ENCODE measurements at places on chromosomes 2 and 18.

GRCh38 chr2:134368009-134368817 lies 114.3 kb downstream of the MGAT5 start:
- DNase-seq: no peak

GRCh38 chr2:125254010-125254409 lies 1228.9 kb downstream of the CNTNAP5 start:
- DNase-seq: no peak

DNA sequence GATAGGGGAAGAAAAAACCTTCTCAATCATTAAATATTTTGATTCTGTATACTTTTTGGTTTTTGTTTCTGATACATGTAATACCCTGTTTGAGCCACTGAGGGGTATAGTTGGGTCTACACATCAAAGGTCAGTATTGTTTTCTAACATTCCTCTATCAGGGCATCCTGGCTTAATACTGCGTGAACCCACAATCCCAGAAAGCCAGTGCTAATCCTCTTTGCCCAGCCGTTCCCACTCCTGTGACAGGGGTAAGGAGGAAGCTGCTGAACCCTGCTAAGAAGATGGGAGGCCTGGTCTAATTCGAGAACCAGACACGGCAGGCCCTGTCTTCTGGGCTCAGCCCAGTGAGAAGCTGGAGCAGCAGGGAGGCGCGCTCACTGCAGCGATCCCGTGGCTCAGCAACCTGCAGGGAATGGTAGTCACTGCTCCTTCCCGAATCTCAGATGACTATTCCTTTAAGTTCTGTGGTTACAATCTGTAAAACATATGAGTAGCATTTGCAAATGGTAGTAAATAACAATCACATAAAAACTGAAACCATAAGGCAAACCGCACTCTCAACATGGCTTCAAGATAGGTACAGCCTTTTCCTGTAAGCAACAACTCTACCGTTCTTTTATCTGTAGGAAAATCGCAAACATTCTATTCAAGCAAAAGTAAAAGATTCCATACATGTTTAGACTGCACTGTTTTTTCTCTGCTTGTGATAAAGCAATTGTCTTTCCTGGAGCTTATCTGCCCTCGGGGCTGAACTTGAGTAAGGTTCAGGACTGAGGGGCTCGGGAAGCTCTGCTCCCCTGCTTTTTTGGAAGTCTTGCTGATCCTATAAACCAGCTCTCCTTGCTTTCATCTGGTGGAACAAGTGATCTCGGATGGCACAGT lies 87.0 kb downstream of the EPB41L3 start:
- DNase-seq: peak; percentile 52

DNA sequence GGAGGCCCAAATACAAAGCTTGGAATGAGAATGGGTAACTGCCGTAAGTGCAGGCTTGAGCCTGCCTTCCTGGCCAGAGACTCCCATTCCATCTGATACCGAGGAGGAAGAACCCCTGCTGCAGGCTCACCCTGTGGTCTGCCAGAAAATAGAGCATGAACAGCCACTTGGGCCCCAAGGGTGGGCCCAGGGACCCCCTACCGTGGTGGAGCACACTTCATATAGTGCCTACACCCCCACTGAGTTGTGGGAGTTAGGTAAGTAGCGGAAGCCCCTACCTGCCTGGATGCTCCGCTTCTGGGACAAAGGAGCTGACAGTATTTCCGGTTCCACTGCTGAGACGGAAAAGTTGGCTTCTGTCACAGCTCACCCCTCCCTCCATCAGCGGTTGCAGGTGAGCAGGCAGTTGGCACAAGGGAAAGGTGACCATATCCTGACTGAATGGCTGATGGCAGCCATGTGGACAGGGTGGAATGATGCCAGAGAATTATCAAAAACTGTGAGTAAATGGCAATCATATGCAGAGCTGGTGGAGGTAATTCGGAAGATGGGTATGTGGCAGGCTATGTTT lies 11.5 kb upstream of the C2orf42 start:
- no peak for DNase-seq

DNA sequence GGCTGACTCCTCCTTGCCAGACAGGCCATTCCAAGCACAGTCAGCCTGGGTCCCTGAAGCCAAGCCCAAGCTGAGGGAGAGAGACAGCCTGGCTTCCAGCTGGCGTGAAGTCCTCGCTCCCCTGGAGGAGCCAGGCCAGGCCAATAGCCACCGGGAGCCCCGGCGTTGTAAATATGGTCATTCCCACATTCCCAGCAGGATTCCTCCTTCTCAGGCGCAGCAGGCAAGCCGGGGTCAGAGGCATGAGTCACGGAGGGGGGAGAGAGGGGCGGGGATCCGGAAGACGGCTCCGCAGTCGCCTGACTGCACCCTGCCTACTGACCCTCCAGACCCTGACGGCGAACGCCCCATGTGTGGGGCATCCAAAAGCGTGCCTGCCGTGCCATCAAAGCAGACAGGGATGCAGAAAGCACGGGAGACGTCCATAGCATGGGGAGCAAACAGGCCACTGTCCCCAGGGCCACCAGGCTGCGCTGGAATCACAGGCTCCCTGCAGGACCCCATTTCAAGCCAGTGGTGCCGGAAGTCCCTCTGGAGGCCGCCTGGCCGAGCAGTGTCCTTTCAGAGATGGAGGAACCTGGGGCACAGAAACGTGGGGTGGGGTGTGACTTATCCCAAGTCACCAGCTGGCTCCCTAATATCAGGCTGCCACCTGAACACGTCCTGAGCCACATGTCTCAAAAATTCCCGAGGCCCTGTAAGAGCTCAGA lies 48.2 kb downstream of the TWIST2 start:
- no peak for DNase-seq

DNA sequence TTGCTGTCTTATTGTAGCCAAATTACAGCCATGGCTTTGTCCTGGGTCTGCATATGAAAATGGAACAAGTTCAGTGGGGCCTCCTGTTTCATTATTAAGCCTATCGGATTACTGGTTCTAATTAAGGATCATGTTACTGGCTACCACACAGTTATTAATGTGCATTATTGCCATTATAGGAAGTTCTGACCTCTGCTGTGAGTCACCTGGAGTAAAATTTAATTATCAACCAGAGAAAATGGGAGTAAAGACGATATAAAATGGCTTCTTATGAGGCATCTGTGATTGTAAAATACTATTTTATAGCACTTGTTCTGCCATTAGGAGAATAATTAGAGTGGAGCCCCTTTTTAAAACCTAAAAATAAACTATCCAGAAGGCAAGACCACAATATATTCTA lies 143.3 kb upstream of the ITGB6 start:
- no peak for DNase-seq

DNA sequence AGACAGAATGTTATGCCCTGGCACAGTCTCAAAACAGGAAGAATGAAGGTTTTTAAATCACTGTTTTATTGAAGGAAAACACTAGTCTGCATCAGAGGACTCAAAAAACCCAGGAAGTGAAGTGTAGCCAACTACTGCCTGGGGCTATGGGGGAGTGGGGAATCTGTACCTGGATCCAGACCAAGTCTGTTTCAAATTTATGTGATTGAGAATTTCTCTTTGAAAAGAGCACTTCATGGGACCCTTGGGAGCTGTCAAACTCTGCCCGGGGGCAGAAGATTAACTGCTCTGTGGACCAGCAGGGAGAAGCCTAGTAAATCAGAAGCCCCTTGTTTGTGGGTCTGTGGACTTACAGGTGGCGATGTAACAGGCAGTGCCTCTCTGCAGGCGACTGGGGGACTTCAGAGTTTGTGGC lies 45.3 kb upstream of the TANC1 start:
- DNase-seq: no peak

DNA sequence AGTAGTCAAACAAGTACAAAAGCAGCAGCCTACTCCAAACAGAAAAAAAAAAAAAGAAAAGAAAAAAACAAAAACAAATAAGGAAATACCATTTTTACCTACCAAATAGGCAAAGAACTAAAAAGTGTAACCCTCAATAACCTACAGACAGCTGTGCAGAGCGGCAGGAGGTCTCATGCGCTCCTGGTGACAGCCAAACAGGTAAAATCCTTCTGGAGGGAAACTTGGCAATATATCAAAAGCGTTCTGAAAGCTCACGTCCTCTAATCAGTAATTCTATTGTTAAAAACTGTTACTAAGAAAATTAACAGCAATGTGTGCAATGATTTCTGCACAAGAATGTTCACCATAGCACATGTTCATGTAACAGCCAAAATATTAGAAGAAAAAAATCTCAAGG lies 105.6 kb downstream of the AFF3 start:
- DNase-seq: no peak

GRCh38 chr18:52220062-52220591 lies 119.9 kb upstream of the DCC start:
- no peak for DNase-seq

DNA sequence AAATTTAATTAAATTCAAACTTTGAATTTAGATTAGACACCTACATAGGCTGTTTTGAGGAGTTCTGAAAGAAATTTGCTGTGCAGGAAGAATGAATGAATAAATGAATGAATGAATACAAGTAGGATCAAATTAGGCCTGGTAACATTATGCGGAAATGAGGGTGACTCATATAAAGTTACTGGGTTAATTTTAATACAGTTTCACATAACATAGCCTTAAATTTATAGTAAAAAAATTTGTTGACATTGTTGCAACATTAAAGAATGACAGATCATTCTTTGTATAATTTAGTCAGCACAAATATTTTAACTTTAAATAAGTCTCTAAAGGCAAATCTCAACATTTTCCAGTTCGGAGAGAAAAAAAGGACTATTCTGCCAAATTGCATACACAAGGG lies 1293.1 kb upstream of the SLC39A10 start:
- DNase-seq: no peak

- no peak for DNase-seq
These were observed 6.3 kb downstream of the RNPEPL1 start for GRCh38 chr2:240574386-240575100.

DNA sequence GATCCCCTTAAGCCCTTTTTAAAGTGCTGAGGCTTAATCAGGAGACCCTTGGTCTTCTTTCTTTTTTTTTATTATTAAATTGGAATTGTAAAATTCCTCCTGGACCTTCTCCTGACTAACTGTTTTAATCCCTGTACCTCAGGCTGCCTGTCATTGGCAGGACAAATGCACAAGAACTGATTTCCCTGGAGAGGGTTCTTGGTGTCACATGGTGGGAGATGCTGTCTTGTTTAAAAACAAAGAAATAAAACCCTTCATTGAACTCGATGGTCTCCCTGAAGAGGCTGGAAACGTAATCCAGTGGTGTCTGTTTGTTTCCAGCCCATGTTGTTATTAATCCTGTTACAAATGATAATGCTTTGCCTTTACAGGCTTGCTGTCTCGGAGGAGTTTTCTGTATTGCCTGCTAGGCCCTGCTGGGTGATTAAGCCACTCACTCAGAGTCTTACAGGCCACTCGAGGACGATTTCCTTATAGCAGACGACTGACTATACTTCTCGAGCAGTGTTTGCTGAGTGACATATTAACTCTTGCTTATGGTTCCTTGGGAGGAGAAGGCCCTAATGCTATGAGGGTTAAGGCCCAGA lies 100.5 kb upstream of the MGAT5 start:
- peak; percentile 31 for DNase-seq

DNA sequence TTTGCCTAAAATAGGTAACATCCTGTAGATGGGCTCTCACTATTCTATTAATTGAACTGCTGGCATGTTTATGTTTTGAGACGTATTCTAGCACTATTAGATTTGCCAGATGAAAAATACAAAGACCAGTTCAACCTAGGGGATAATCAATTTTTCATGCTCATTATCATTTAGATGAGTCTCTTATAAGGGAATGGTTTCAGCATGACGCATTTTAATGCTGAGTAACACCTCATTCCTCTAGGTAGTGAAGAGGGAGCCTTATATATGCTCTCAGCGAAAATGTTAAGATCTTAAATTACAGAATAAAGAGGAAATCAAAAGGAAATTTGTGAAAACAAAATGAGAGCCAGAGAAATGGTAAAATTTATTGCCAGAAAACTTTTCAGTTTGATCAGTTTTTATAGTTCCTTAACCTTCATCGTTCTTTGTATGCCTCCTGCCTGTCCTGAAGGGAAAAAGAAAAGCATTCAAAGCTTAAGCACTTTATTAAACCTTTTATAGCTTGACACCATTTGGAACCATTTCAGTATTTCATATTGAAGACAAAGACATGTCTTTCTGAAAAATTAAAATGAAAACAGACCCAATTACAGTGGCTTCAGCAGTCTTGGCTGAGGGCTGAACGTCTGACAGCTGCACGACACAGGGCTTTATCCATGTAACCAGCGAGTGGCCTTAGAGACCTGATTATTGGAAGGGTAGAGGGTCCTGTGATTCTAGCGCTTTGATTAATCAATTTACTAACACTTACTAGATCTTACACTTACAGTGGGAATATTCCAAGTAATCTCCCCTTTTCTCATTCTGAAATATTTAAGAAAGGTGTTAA lies 112.8 kb downstream of the ADCYAP1 start:
- DNase-seq: no peak

- DNase-seq: peak; percentile 60
These were observed 212.6 kb downstream of the TNS1 start for GRCh38 chr2:217790195-217790594.

GRCh38 chr2:43461453-43462073 lies 134.3 kb downstream of the THADA start:
- DNase-seq: peak; percentile 66

DNA sequence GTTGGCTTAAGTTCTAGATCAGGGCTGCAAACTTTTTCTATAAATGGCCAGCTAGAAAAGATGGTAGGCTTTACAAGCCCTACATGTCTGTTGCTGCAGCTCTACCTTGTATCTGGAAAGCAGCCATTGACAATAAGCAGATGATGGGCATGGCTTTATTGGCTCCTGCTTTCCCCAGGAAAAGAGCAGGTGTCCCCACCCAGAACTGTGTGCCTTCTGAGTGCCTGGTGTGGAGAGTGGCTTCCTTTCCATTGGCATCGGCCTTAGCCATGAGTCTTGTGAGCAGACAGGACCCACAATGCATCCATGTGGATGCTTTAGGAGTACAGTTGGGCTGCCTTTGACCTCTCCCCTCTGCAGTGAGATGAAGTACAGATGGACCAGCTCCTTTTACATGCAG lies 120.2 kb downstream of the CD8B2 start:
- no peak for DNase-seq

DNA sequence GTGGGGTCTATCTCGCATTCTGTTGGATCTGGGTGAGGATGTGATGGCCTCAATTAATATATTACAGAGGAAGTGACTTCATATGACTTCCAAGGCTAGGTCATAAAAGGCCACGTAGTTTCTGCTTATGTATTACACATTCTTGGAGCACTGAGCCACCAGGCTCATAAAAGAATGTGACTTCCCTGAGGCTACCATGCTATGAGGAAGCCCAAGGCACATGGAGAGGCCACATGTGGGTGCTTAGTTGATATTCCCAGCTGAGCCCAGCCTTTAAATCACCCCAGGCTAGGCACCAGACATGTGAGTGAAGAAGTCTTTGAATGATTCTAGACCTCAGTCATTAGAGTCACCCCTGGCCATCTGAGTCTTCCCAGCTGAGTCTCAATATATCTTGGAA lies 13.3 kb upstream of the REEP1 start:
- DNase-seq: no peak

GRCh38 chr18:10041180-10041579 lies 127.4 kb downstream of the VAPA start:
- no peak for DNase-seq

DNA sequence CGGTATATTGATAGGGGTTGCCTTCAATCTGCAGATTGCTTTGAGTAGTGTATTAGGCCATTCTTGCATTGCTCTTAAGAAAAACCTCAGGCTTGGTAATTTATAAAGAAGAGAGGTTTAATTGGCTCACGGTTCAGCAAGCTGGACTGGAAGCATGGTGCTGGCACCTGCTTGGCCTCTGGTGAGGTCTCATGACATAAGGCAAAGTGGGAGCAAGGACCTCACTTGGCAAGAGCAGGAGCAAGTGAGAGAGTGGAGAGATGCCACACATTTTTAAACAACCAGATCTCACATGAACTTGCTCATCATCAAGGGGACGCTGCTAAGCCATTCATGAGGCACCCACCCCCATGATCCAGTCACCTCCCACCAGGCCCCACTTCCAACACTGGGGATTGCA lies 4.9 kb downstream of the MAP3K2 start:
- no peak for DNase-seq

Data from inflammatory macrophage treated with lipopolysaccharide for 4 hours (primary cell).